ENCODE measurements at places on chromosomes 1 and 21. TPM values are rescaled to one million over a fixed set of nuclear protein-coding genes. Genes with fewer than 3 reads are reported as not detected.

Gene FCRL2
- total RNA-seq = not detected

Gene BCAN
- 0.12 TPM for total RNA-seq

Gene ARMH1
- 0.38 TPM for total RNA-seq

Gene AADACL3
- not detected for total RNA-seq

Gene ATAD3C
- total RNA-seq = not detected

Gene NPHS2
- not detected for total RNA-seq

Gene CD84
- total RNA-seq = not detected

Gene RBM11
- total RNA-seq = not detected

Gene POGZ
- 21.2 TPM for total RNA-seq

Gene SHISAL2A
- 0.28 TPM for total RNA-seq

Gene SLC1A7
- total RNA-seq = not detected

Gene SLFNL1
- not detected for total RNA-seq

Data from A549 treated with Mapracorat at 1 μM for 4 hours (cell line).